ENCODE measurements at places on chromosomes 11 and 22. TPM values are rescaled to one million over a fixed set of nuclear protein-coding genes. Genes with fewer than 3 reads are reported as not detected.

DNA sequence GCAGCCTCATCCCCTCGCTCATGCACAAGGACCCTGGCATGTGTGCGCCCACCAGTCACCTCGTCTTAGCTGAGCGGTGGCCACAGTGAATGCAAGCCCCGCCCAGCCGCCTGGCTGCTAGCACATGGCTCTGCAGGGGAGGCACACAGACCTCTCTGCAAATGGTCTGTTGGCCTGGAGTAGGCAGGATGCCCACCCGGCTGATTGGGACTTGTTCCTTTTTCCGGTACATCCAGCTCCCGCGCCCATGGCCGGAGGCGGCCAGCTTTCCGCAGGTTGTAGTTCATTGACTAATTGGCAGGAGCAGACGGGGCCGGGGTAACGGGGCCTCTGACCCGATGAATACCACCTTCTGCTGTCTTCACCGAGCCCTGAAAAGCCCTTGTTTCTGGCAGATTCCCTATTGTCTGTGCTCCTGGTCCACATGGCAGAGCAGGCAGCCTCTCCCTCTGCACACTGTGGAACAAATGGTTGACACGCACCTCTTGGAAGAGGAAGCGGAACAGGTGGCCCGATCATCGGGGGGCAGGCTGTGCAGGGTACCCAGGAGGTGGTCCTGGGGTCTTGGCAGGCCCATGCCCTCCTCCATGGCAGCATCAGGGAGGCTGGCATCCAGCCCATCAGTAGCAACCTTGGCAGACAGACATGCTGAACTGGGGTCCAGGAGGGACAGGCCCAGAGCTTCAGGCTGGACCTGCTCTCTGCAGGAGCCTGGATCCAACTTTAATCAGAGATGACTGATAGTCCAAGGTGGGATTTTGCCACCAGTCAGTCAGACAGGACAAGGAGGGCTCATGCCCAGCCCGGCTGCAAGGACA, 1512.0 kb downstream of the BRD1 start:
- no peak for DNase-seq

GRCh38 chr11:93997741-93998140, 23.4 kb upstream of the HEPHL1 start:
- no peak for DNase-seq

The YIF1A gene
- 48.9 TPM for polyA plus RNA-seq

The PHF21B gene
- 0.57 TPM for polyA plus RNA-seq

DNA sequence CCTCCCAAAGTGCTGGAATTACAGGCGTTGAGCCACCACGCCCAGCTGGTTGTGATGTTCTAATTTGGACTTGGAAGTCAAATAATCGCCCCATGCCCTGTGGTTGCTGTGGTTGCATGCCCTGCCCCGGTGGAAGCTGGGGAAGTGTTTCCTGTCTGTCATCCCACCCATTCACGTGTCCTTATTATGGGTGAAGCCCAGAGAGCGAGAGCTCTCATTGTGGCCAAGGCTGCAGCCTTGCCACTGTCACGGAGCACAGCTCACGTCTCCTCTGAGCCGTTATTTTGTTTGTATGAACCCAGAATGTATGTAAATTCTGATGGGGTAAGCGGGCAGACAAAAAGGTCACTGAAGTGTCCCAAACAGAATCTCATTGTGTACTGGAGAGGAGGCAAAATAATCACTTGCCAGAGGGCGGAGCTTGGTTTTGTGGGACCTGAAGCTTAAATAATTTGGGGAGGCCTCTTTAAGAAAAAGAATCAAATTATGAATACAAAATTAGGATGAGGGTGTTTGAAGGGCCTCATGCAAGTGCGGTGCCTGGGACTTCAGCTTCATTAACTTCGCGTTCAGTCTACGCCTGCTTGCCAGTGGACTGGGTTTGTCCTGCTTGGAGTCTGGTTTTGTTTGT, 25.8 kb upstream of the TREH start:
- DNase-seq, result no peak

DNA sequence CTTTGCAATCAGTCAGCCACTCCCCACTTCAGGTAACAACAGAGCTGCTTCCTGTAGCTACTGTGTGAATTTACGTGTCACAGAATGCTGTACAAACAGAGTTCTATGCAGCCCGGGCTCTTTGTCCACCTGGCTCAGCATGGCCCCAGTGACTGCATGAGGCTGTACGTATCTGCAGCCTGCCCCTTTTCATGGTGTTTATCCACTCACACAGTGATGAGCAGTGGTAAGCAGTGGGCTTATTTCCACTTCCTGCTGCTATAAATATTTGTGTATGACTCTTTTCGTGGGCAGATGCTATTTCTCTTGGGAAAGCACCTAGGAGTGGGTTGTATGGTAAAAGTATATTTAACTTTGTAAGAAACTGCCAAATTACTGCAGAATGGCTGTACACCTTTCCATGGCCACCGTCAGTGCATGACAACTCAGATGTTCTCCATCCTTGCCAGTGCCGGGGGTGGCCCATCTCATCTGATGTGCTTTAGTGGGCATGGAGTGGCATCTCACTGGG, 43.3 kb downstream of the MYEOV start:
- DNase-seq, result no peak

DNA sequence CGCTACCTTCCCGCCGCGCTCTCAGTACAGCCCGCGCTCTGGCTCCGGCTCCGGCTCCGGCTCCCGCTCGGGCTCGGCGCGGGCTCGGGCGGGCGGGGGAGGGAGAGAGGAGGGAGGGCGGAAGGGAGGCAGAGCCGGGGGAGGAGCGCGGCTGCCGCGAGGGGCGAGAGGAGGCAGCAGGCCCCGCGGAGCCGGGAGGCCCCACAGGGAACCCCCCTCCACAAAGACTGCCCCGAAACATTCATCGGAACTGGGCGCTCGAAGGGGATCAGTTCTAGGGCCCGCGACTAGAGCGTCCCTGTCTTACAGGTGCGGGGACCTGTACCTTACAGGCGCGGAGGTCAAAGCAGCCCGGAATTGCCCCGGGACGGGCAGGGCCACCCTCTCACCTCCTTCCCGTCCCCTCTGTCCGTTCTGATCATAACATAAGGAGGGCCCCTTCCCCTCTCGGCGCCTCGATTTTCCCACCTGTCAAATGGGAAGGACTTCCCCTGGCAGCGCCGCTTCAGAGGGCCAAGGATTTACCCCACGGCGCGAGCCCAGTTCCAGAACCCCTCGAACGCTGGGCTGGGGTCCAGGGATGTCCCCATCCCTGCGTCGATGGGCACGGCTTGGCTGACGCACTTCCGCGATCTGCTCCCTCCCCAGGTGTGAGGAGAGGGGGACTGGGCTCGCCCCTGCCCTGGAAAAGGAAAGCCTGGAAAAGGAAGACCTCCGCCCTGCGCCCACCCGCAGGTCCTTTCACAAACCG, at the start of gene SHISA8:
TSS of gene SHISA8 (minus strand) at position 40 of the 751 bp plus-strand sequence. CDS start 407 bp downstream, outside the sequence.
- DNase-seq, result no peak

GRCh38 chr11:20213790-20214189, 53.5 kb upstream of the DBX1 start:
- DNase-seq, result no peak

The IGSF9B gene
- polyA plus RNA-seq, result 11.8 TPM

The KCNE3 gene
- polyA plus RNA-seq, result 1.2 TPM

The LRRC4C gene
- 1.6 TPM for polyA plus RNA-seq

DNA sequence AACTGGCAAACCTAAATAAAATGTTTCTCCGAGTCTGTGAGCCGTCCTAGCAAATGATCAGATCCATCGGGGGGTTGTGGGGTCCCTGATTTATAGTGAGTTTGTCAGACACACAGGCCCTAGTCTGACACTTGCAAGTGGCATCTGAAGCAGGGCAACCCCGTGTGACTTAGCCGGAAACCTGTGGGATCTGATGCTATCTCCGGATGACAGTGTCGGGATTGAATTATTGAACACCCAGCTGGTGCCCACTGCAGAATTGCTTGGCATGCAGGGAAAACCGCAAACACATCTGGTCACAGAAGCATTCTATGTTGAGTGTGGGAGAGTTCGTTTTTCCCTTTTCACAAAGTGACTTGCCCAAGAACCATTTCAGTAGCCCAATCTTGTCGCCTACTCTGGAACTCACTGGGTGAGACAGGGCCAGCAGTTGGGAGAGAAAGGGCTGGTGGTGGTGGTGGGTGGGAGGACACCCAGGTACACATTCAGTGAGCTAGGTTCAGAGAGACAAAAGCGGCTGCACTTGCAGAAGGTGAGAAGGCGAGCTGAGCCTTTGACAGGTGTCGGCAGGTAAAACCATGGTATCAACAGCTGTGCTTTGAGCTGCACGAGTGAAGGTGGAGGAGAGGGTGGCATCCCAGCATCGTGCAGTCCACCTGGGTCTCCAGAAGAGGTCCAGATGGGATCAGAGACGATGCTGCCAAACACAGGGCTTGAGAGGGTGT, 33.7 kb upstream of the B3GAT1 start:
- no peak for DNase-seq

DNA sequence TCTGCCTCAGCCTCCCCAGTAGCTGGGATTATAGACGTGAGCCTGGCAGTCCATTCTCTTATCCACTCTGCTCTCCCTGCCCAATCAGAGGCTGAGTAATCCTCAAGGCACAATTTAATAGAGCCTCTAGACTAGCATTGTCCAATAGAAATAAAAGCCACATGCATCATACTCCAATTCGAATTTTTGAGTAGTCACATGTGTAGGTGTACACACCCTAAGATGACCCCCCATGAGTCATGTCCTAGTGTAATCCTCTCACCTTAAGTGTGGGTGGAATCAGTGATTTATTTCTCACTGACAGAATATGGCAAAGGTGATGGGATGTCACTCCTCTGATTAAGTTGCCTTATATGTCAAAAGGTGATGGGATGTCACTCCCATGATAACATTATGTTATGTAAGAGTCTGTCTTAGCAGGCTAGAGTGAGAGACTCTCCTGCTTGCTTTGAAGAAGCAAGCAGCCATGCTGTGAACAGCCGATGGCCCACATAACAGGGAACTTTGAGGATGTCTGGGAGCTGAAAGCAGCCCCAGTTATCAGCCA, 61.3 kb downstream of the MN1 start:
- DNase-seq, result no peak

The AIFM3 gene
- 0.19 TPM for polyA plus RNA-seq

The FAM83F gene
- polyA plus RNA-seq, result 0.09 TPM

GRCh38 chr11:32435511-32435941, at the start of gene WT1:
TSS of gene WT1 (minus strand) at chr11:32435539.
- no peak for DNase-seq

- DNase-seq, result no peak
Observed at GRCh38 chr11:98455500-98456307, 565.0 kb upstream of the CNTN5 start.

DNA sequence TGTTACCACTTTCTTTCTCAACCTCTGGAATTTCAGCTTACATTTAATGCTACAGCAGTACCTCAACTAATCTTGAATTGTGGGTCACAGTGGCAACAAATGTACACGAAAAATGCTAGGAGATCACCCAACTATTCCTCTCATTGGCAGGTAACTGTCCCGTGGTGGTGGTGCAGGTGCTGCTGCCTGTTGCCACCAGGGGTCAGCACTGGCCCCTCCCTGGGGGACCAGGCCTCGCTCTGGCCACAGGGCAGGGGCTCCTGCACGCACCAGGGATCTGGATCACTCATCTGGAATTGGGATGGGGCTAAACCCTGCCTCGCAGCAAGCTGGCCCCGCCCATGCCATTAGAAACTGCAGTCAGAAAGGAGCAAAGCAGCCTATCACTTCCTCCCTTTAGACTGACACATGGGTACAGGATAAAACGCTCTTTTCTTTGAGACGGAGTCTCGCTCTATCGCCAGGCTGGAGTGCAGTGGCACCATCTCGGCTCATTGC, 6.9 kb upstream of the POLDIP3 start:
- DNase-seq, result no peak

The CDC42EP2 gene
- polyA plus RNA-seq, result 32.5 TPM

The SULT4A1 gene
- 2.5 TPM for polyA plus RNA-seq

GRCh38 chr22:35592418-35592967, 24.6 kb downstream of the MB start:
- DNase-seq, result no peak

DNA sequence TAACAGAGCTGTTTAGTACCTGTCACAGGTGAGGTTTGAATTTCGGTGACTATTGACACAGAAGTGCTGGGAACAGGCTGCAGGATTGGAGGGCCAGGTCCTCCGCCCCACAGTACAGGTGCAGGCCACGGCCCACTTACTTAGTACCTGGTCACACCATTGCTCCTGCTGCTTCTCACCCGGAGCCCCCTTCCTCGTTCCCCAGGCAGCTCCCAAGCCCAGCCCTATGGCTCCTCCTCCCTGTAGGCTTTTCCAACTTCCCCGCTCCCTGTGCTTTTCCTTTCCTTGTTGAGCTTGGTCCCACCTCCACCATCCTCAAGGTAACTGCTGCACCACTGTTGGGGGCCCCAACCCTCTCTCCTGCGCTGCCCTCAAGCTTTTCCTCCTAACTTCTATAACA, 27.9 kb upstream of the ANO1 start:
- no peak for DNase-seq

The PRG2 gene
- 1.6 TPM for polyA plus RNA-seq

DNA sequence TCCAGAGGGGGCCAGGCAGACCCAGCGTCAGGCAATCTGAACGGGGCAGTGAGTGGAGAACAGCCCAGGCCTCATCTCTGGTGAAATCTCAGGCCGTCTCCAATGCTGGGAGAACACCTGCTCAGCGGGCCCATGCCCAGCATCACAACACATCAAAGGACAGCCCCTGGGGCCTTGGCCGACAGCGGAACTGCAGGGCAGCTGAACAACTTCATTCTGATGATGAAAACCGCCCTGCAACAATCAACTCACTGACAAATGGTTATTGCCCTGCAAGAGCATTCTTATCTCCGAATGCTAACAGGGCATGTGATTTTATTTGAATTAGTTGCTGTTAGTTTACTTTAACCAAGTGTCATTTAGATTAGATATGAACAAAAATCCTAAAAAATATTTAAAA, 14.6 kb downstream of the CELSR1 start:
- DNase-seq, result no peak

- DNase-seq, result no peak
Observed at GRCh38 chr22:20242393-20243175, 25.5 kb downstream of the RTN4R start.
